Central memory CD8-positive, alpha-beta T cell (primary cell): ENCODE measurements at places on chromosomes 6 and 20.

DNA sequence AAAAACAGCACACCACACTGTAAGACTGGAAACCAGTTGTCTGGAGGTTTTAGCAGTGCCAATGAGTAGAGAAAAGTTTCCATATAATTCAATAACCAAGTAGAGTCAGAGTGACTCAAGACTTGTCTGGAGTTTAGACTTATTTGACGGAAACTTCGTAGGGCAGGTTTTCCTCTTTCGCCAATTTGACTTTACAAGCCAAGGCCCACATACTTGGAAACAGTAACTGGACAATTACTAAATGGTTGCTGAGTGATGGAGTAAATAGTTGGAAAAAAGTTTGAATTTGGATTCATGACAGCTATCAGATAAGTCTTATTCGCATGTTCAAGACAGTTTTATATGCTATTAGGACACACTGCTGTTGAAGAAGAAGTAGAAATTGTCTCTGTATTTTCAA is 48.1 kb upstream of the CTAGE9 start:
- no peak overlapping the region for H3K4me3 ChIP-seq
- no peak overlapping the region for H3K27ac ChIP-seq
- no peak for DNase-seq
- H3K4me1 ChIP-seq: no peaks in the 10 kb centered on the region
- H3K36me3 ChIP-seq: no peaks in the 10 kb centered on the region

DNA sequence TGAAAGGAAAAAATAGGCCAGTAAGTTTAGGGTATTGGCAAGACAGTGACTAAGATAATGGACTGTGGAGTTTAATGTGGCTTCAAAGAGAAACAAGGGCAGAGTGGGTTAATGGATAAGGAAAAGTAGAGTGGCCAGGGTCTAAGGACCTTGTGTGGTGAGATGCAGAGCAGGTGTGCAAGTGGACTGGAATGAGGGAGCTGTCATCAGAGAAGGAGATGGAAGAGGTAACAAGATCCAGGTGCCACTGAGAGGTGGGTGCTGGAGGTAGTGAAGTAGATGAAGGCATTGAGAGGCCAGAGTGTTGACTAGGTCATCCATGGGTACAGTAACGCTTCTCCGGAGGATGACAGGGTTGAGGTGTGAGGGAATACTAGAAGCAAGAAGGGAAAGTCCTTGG is 136.1 kb downstream of the QRSL1 start:
- no peaks in the 10 kb centered on the region for H3K36me3 ChIP-seq
- no peak overlapping the region for H3K4me3 ChIP-seq
- no peak for DNase-seq
- peaks cover 4% of the 10 kb centered on the region for H3K27me3 ChIP-seq
- no peaks in the 10 kb centered on the region for H3K4me1 ChIP-seq

- peaks cover 40% of the 10 kb centered on the region for H3K36me3 ChIP-seq
- no peak for DNase-seq
- H3K27me3 ChIP-seq: no peaks in the 10 kb centered on the region
- peak overlapping the region; percentile 67 for H3K27ac ChIP-seq
- peaks cover 15% of the 10 kb centered on the region for H3K4me1 ChIP-seq
Measured at GRCh38 chr20:47273591-47274235, 82.8 kb downstream of the ZMYND8 start.

DNA sequence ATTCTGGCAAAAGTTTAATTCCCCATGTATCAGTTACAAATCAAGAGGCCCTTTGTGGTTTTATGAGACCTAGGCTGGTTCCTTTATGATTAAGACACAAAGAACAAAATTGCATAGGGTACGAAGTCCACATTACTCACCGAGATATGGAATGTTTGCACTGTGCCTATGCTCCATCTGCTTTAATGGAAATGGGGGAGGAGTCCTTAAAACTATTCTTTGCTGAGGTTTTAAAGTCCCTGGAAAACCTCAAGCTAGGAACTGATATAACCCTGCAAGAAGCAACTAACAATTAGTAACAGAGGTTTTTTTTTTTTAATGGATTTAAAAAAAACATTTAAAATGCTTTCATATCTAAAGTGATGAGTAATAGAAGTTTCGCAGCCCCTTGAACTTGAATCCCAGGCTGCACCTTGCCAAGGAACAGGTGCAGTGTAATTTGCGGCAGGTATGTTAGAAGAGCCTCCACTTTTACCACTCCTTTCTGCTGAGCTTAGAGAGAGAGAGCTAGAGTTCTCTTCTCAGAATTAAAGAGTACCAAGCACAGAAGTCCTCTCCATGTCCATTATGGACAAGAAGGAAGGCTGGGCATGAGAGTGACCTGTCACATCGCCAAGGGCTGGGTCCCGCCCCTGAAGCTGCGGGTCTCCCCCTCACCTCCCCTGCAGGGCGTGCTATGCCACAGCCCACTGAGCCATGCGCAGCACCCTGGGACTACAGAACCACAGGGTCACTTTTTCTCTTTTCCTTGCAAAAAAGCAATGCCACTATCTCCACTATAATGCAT is 2.3 kb downstream of the SERPINB1 start:
- peaks cover 41% of the 10 kb centered on the region for H3K36me3 ChIP-seq
- DNase-seq: no peak
- H3K27me3 ChIP-seq: no peaks in the 10 kb centered on the region
- H3K27ac ChIP-seq: peak overlapping the region; percentile 71
- H3K4me1 ChIP-seq: peaks cover 44% of the 10 kb centered on the region
- peak overlapping the region; percentile 91 for H3K4me3 ChIP-seq

DNA sequence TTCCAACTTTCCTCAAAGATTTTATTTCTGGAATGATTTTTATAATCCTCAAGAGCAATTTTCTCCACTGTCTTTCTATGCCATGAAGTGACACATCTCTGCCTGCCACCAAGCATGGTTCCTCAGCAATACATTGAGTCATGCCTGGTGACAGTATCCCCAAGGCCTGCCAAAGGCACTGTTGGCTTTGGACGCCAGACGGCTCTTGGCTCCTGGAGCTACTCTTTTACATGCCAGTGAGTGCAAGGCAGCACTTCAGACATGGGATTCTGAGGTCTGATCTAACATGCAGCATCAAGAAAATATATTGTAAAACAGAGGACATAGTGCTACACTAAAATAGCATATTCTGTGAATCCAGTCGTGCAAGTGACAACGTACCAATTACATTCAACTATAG is 20.1 kb upstream of the PLEKHG1 start:
- no peak overlapping the region for H3K27ac ChIP-seq
- H3K27me3 ChIP-seq: peaks cover 21% of the 10 kb centered on the region
- no peak overlapping the region for H3K4me3 ChIP-seq
- H3K4me1 ChIP-seq: no peaks in the 10 kb centered on the region
- H3K36me3 ChIP-seq: no peaks in the 10 kb centered on the region
- no peak for DNase-seq

DNA sequence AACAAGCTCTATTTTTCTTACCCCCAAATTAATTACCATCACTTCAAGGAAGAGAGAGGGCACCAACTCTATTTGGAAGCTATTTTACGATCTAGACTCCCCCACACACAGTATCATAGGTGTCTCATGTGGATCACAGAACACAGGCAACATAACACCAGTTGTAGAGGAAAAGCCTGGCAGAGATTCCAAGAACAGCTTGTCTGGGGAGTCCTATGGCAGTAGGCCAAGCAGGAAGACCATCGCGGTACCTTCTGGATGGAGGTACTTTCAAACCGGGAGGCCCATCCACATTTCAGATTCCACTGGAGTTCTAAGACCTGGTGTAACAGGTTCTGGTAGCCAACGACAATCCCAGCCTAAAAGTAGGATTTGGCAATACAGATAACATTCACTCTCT is 37.6 kb upstream of the SPDEF start:
- peaks cover 19% of the 10 kb centered on the region for H3K36me3 ChIP-seq
- DNase-seq: no peak
- H3K4me1 ChIP-seq: peaks cover 45% of the 10 kb centered on the region
- no peak overlapping the region for H3K27ac ChIP-seq
- H3K27me3 ChIP-seq: no peaks in the 10 kb centered on the region
- H3K4me3 ChIP-seq: no peak overlapping the region

- H3K27ac ChIP-seq: no peak overlapping the region
- H3K36me3 ChIP-seq: no peaks in the 10 kb centered on the region
- peaks cover 29% of the 10 kb centered on the region for H3K27me3 ChIP-seq
- H3K4me3 ChIP-seq: no peak overlapping the region
Measured at GRCh38 chr6:25928562-25929324, 1.7 kb downstream of the SLC17A2 start.

DNA sequence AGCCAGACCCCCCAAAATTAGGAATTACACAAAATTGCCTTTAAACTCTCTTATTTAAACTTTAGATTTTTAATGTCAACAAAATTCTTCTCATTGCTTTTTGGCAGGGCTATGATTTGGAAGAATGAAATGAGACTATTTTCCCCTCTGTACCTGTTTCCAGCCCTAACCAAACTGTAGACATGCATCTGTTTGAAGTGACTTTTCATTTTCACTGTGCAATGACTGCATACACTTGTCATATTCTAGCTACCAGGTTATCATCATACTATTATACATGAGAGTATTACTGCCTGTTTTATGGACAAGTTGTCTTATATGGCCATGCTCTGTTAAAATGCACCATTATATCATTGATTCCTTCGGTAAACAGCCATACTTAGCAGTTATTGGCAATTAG is 295.2 kb downstream of the TBC1D7 start:
- no peaks in the 10 kb centered on the region for H3K36me3 ChIP-seq
- H3K4me3 ChIP-seq: no peak overlapping the region
- H3K27me3 ChIP-seq: peaks cover 52% of the 10 kb centered on the region
- no peak overlapping the region for H3K27ac ChIP-seq
- no peak for DNase-seq
- H3K4me1 ChIP-seq: no peaks in the 10 kb centered on the region

- H3K4me1 ChIP-seq: peaks cover 36% of the 10 kb centered on the region
- H3K36me3 ChIP-seq: peaks cover 7% of the 10 kb centered on the region
- DNase-seq: no peak
- H3K27me3 ChIP-seq: peaks cover 27% of the 10 kb centered on the region
- peak overlapping the region; percentile 55 for H3K27ac ChIP-seq
Measured at GRCh38 chr6:43770372-43771209, 580 bp downstream of the VEGFA start.

DNA sequence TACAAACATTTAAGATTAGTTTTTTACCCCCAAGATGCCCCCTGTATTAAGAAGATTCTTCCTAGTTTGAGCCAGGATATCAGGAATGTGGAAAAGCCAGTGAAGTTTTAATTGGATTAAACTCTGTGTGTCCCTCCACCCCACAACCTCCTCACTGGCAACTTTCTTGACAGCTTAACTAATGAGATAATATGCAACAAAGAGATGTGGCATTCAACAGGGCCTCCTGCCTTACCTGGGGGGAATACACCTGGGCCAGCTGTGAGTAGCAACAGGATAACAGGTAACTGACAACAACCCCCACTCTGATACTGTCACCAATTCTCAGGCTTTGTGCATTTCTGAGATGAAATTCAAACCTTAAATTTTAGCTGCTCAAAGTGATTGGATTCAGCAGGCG is 512.3 kb downstream of the TFAP2B start:
- H3K4me3 ChIP-seq: no peak overlapping the region
- H3K36me3 ChIP-seq: no peaks in the 10 kb centered on the region
- no peaks in the 10 kb centered on the region for H3K27me3 ChIP-seq
- no peak for DNase-seq
- H3K4me1 ChIP-seq: no peaks in the 10 kb centered on the region
- H3K27ac ChIP-seq: no peak overlapping the region

GRCh38 chr20:40592941-40593340 is 96.1 kb downstream of the MAFB start:
- H3K27ac ChIP-seq: no peak overlapping the region
- no peaks in the 10 kb centered on the region for H3K36me3 ChIP-seq
- H3K4me1 ChIP-seq: no peaks in the 10 kb centered on the region
- no peak for DNase-seq
- H3K27me3 ChIP-seq: peaks cover 44% of the 10 kb centered on the region

DNA sequence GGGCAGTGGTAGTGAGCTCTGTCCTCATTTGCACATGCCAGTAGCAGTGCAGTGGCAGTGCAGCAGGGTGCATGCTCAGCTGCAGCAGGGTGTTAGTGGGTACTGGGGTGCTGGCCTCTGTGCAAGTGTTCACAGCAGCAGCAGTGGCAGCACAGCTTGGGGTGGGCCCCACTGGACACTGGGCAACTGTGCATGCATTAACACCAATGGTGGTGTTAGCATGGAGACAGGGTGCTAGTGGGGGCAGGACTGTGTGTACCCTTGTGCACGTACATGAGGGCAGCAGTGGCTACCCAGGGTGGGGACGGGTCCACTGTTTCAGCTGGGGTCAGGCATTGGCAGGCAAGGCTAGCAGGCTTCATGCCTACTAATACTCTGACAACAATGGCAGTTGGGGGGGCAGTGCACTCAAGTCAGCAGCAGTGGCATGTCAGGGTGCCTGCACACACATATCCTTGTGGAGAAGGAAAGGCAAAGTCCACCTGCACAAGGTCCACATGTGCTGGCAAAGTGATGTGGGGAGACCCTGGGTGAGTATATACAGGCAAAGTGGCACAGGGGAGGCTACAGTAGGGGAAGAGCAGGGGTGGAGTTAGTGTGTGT is 60.2 kb downstream of the UNC5CL start:
- H3K36me3 ChIP-seq: no peaks in the 10 kb centered on the region
- no peak for DNase-seq
- no peak overlapping the region for H3K4me3 ChIP-seq

DNA sequence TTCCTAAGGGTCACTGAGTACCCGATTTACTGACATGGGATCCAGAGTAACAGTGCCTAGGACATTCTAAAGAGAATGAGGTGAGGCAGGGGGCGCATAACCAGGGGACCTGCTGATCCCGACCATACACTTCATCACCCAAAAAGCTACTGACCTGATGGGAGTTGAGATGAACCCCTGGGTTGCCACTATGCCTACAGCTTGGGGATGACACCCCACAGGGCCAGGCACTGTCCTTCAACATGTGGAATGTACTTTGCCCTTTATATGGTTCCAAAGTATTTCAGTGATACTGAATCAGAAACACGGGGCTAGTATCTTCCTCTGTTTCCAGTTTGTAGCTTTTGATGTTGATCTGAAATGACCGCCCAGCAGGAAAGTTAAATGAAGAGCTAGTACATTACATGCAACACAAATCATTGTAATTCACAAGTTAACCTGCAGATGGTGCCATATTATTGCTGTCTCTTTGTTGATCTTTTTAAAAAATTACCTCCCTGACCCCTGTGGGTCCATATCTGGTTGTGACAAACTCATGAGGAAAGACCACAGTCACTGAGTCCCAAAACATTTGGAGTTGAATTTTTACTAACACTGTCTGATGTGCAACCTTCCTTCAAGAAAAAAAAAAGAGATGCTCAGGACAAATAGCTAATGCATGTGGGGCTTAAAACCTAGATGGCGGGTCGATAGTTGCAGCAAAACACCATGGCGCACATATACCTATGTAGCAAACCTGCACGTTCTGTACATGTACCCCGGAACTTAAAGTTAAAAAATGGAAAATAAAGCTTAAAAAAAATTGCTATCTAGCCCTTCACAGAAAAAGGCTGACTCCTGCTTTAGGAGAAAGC is 42.7 kb upstream of the GCNT2 start:
- H3K4me1 ChIP-seq: no peaks in the 10 kb centered on the region
- H3K36me3 ChIP-seq: no peaks in the 10 kb centered on the region
- peaks cover 25% of the 10 kb centered on the region for H3K27me3 ChIP-seq
- no peak overlapping the region for H3K4me3 ChIP-seq

- no peaks in the 10 kb centered on the region for H3K4me1 ChIP-seq
- no peak overlapping the region for H3K4me3 ChIP-seq
- H3K27ac ChIP-seq: no peak overlapping the region
- H3K36me3 ChIP-seq: no peaks in the 10 kb centered on the region
Measured at GRCh38 chr6:50661636-50662035, 51.7 kb upstream of the TFAP2D start.

- H3K4me3 ChIP-seq: no peak overlapping the region
- H3K36me3 ChIP-seq: no peaks in the 10 kb centered on the region
- peaks cover 13% of the 10 kb centered on the region for H3K27me3 ChIP-seq
- no peaks in the 10 kb centered on the region for H3K4me1 ChIP-seq
- no peak for DNase-seq
Measured at GRCh38 chr6:168009331-168009730, 11.9 kb downstream of the KIF25 start.
